H1 (cell line): ENCODE measurements at places on chromosomes 5 and 9. TPM values are rescaled to one million over a fixed set of nuclear protein-coding genes. Genes with fewer than 3 reads are reported as not detected.

The SLC36A3 gene
- polyA plus RNA-seq, result not detected in 2 replicates

The STXBP1 gene
- 11.5 and 19.4 TPM in 2 replicates for polyA plus RNA-seq

The FRMPD1 gene
- polyA plus RNA-seq, result 0.25 and 0.27 TPM in 2 replicates

The SLC36A2 gene
- 0.24 and 0.30 TPM in 2 replicates for polyA plus RNA-seq

The SPINK1 gene
- 1.3 TPM in 2 replicates for polyA plus RNA-seq

The CDC20B gene
- polyA plus RNA-seq, result 0.06 and 0.08 TPM in 2 replicates

The PCDHA2 gene
- 0.86 and 1.2 TPM in 2 replicates for polyA plus RNA-seq

The SUSD3 gene
- polyA plus RNA-seq, result 35.4 and 36.0 TPM in 2 replicates

The ZNG1F gene
- 1.6 and 4.3 TPM in 2 replicates for polyA plus RNA-seq

The JAKMIP2 gene
- 2.4 and 3.2 TPM in 2 replicates for polyA plus RNA-seq

The LCN1 gene
- not detected in 2 replicates for polyA plus RNA-seq

The NUDT2 gene
- polyA plus RNA-seq, result 16.2 and 23.7 TPM in 2 replicates

The WDR55 gene
- polyA plus RNA-seq, result 15.3 and 19.5 TPM in 2 replicates

The FOXE1 gene
- 0.03 TPM in 2 replicates for polyA plus RNA-seq

The PLAC8L1 gene
- polyA plus RNA-seq, result 0.42 and 0.99 TPM in 2 replicates

The PLEKHG4B gene
- polyA plus RNA-seq, result 31.1 and 35.1 TPM in 2 replicates

The FAF2 gene
- polyA plus RNA-seq, result 14.1 and 20.8 TPM in 2 replicates

The PIP5KL1 gene
- polyA plus RNA-seq, result 15.4 and 27.4 TPM in 2 replicates

The CCDC180 gene
- 1.1 and 2.6 TPM in 2 replicates for polyA plus RNA-seq

The WNT8A gene
- 0.06 TPM in 1 of 2 replicates, not detected in the other for polyA plus RNA-seq

The RAB3C gene
- 7.5 and 14.7 TPM in 2 replicates for polyA plus RNA-seq

The BRINP1 gene
- polyA plus RNA-seq, result 19.3 and 19.5 TPM in 2 replicates

The SLC34A3 gene
- 0.06 and 0.08 TPM in 2 replicates for polyA plus RNA-seq

The RCL1 gene
- polyA plus RNA-seq, result 21.0 and 24.0 TPM in 2 replicates

The C5orf52 gene
- polyA plus RNA-seq, result not detected in 2 replicates

The RNF183 gene
- 0.15 and 0.41 TPM in 2 replicates for polyA plus RNA-seq

The FBN2 gene
- polyA plus RNA-seq, result 9.0 and 14.1 TPM in 2 replicates

The PCDHB15 gene
- 2.8 and 4.9 TPM in 2 replicates for polyA plus RNA-seq

The TMOD1 gene
- polyA plus RNA-seq, result 0.17 and 0.27 TPM in 2 replicates

The SPATA31A7 gene
- 0.24 and 0.44 TPM in 2 replicates for polyA plus RNA-seq

The PCDHGA1 gene
- 0.57 and 1.1 TPM in 2 replicates for polyA plus RNA-seq

The HSPB3 gene
- polyA plus RNA-seq, result not detected in 2 replicates

The TUSC1 gene
- polyA plus RNA-seq, result 4.6 and 5.9 TPM in 2 replicates

The CARD9 gene
- polyA plus RNA-seq, result 0.13 and 0.15 TPM in 2 replicates

The CENPH gene
- 69.0 and 72.2 TPM in 2 replicates for polyA plus RNA-seq
